AG20443 (cell line): ENCODE measurements at places on chromosomes 3 and 15.

DNA sequence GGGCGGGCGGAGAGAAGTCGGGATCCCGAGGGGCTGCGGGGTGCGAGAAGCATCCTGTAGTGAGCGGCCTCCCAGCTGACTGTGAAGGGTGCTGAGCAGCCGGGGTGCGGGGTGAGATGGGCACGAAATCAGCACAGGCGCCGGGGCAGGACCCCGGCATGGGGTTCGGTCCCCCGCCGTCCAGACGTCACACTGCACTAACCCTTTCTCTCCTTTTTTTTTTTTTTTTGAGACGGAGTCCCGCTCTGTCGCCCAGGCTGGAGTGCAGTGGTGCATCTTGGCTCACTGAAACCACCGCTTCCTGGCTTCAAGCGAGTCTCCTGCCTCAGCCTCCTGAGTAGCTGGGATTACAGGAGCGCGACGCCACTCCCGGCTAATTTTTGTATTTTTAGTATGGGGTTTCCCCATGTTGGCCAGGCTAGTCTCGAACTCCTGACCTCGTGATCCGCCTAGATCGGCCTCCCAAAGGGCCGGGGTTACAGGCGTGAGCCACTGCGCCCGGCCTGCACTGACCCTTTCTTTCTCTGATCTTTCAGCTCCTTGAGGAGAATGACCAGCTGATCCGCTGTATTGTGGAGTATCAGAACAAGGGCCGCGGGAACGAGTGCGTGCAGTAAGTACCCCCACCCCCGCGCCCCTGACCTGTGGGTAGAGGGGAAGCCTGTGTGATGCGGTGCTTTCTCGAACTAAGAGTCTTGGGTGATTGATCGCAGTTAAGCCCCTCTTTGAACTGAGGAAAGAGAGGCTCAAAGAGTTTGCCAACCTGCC, 513 bp downstream of the SS18L2 start:
- no peak for DNase-seq

DNA sequence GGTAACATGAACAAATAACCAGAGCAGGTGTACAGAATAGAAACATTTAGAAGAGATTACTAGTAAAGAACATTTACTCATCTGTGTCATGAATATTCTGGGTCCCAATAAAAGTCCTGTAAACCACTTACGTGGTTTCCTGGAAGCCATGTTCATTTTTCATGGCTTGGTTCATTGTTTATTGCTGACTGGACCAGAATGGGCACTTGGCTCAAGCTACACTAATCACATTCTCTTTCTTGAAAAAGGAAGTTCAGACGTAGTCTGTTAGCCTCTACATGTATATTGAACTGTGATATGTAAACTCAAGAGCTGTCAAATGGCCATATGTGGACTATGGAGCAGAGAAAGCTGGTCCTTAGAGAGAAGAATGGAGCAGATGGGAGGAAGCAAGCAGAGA, 138.3 kb upstream of the FAM3D start:
- no peak for DNase-seq

DNA sequence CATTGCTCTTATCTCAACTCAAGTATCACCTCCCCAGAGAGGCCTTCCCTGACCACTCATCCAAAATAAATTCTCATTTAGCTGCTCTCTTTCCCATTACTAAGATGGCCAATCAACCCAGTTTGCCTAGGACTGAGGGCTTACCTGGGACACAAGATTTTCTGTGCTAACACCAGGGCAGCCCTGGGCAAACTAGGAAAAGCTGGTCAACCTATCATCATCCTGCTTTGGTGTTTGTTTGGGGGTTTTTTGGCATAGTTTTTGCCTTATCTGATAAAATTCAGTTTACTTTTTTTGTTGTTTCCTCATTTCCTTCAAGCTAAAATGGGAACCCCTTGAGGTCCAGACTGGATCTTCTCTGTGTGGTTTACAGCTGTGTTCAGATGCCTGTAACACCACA, 131.4 kb upstream of the NR2F2 start:
- no peak for DNase-seq

GRCh38 chr3:98513091-98513511, 9.6 kb downstream of the CLDND1 start:
- DNase-seq, result peak; percentile 21

- DNase-seq, result no peak
Observed at GRCh38 chr3:62261121-62261520, 112.2 kb downstream of the FEZF2 start.

DNA sequence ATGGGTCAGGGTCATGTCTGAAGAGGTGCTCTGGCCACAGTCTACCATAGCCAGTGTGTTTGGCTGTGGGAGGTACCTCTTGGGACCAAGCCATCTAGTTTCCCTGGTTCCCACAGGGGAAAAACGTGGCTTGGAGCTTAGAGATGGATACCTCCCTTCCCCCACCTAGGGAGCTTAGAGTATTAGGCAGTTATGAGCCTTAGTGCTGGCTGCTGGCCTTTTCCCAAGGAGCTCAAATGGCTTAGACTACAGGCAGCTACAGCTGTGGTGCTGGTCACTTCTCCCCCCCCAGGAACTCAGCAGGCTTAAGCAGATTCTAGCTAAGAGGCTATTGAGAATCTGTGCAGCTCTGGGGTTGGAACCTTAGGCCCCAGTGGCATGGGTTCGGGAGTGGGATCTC, 591.2 kb downstream of the NSUN3 start:
- no peak for DNase-seq

- DNase-seq, result peak; percentile 54
Observed at GRCh38 chr15:39140060-39140604, 440.7 kb upstream of the THBS1 start.

DNA sequence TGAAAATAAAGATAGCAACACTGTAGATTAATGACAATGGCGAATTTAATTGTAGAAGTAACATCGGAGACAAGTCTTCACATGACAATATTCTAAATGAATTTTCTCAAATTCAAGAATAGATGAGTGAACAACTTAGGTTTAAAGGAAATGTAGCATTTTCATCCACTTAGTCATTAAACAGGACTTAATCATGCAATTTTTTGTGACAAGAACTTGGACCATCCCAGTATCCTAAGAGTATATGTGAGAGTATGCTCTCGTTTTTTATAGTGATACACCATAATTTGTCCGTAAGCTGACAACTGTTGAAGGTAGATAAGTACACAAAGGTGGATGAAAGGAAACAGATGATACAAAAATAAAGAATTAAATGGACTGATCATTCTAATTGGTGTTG, 81.5 kb downstream of the DLG1 start:
- DNase-seq, result no peak

DNA sequence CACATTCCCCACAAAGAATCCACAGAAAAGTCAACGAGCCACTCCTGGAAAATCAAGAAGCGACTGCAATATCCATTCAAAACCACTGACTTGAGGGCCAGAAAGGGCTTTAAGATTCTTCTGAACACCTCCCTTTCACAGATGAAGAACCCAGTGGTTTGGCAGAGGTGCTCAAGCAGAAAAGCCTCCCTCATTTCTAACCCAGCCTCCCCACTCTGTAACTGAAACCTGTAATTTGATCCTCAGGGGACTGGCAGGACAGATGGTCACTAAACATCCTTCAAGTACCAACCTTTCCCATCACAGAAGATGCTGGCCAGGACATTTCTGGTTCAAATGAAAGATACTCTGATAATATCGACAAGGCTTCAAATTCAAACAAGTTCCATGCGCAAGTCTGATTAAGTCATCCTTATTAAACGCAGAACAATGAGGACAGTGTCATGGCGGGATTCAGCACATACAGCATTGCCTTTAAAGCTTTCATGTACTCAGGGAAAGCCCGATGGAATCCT, 5.5 kb downstream of the SEMA5B start:
- no peak for DNase-seq

- DNase-seq, result no peak
Observed at GRCh38 chr3:69160525-69160924, 38.1 kb upstream of the LMOD3 start.
